Left ventricle myocardium inferior (tissue), 1 donor: ENCODE measurements at places on chromosomes 13 and 19. TPM values are rescaled to one million over a fixed set of nuclear protein-coding genes. Genes with fewer than 3 reads are reported as not detected.
A peak's percentile ranks its signal among the peaks of the same experiment; 100 is the strongest.

The KLK3 gene
- not detected for total RNA-seq

The AKT2 gene
- total RNA-seq = 107 TPM

The CNOT3 gene
- 19.5 TPM for total RNA-seq

The PSG6 gene
- not detected for total RNA-seq

The ADAMTSL5 gene
- 36.8 TPM for total RNA-seq

The KIR2DL1 gene
- not detected for total RNA-seq

The ZNF850 gene
- total RNA-seq = 5.2 TPM

The ALOX5AP gene
- total RNA-seq = 7.2 TPM

The PNMA8B gene
- 0.55 TPM for total RNA-seq

The SPRED3 gene
- 0.71 TPM for total RNA-seq

The EBI3 gene
- total RNA-seq = 0.49 TPM

The PROZ gene
- total RNA-seq = not detected

The C19orf67 gene
- total RNA-seq = not detected

DNA sequence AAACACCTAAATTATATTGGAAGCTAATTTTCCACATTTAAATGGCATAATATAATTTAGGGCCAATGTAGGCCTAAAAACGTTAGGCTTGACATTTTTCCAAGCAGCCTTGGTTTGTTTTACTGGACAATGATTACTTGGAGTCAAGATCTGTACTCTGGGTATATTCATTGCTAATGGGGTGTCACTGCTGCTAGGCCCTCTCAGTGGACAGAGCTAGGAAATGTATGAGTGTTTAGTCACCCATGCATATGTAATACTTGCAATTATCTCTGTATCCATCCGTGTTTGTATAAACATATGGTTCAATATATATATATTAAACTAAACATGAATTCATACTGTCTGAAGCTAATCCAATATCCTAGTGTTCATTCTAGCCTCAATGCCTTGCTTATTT, 598.1 kb downstream of the DCT start:
- no peaks in the 10 kb centered on the region for H3K27me3 ChIP-seq
- no peaks in the 10 kb centered on the region for H3K4me1 ChIP-seq
- H3K27ac ChIP-seq = no peak overlapping the region
- no peak overlapping the region for H3K4me3 ChIP-seq
- DNase-seq = no peak
- no peaks in the 10 kb centered on the region for H3K36me3 ChIP-seq

GRCh38 chr19:19600793-19601330, 17.6 kb downstream of the PBX4 start:
- no peak overlapping the region for H3K4me3 ChIP-seq
- H3K27me3 ChIP-seq = peaks cover 6% of the 10 kb centered on the region
- no peak for DNase-seq
- no peaks in the 10 kb centered on the region for H3K4me1 ChIP-seq
- no peaks in the 10 kb centered on the region for H3K36me3 ChIP-seq

DNA sequence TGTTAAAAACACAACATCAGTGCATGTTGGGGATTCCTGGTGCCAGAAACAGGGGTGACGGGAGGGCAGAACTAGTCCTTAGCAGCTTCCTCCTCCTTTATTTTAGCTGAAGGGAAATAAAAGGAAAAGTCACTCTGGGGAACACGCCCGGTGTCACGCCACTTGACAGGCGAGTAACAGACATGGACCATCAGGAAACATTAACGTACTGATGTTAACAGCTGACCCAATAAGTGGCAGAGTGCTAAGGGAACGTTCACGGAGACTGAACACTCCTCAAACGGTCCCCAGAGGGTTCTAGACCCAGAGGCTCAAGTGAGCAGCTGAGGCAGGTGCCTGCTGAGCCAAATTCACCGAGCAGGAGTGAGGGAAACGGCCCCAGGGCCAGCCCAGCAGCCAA, 13.9 kb upstream of the EIF3G start:
- peaks cover 87% of the 10 kb centered on the region for H3K36me3 ChIP-seq
- H3K4me1 ChIP-seq = no peaks in the 10 kb centered on the region
- no peaks in the 10 kb centered on the region for H3K27me3 ChIP-seq

GRCh38 chr19:11041966-11042627, 47.2 kb upstream of the LDLR start:
- H3K36me3 ChIP-seq = peaks cover 72% of the 10 kb centered on the region
- H3K27me3 ChIP-seq = no peaks in the 10 kb centered on the region
- no peak overlapping the region for H3K4me3 ChIP-seq

DNA sequence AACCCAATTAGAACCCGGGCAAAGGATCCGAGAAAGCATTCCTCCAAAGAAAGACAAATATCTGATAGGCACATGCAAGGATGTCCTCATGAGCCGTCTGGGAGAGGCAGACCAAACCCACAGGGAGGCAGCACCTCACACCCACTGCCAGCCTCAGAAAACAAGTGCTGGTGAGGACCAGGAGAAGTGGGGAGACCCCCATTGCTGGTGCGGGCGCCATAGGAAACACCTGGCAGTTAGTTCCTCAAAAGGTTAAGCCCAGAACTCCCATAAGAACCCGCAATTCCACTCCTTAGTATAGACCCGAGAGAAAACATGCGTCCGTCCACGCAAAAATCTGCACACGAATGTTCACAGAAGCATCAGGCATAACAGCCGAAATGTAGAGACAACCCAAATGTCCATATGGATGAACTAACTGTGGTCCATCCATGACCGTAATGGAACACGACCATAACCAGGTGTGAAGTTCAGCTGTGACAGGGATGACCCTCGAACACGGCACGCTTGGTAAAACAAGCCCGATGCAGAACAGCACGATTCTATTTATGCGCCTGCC, 7.9 kb downstream of the ZNF787 start:
- H3K27ac ChIP-seq = peak overlapping the region; percentile 85
- H3K4me3 ChIP-seq = no peak overlapping the region
- peaks cover 98% of the 10 kb centered on the region for H3K4me1 ChIP-seq
- no peak for DNase-seq
- H3K27me3 ChIP-seq = no peaks in the 10 kb centered on the region

- no peak for DNase-seq
- no peaks in the 10 kb centered on the region for H3K27me3 ChIP-seq
- H3K27ac ChIP-seq = no peak overlapping the region
- no peaks in the 10 kb centered on the region for H3K36me3 ChIP-seq
- H3K4me1 ChIP-seq = peaks cover 49% of the 10 kb centered on the region
Measured at GRCh38 chr13:24276861-24277260, 32.5 kb upstream of the C1QTNF9 start.

DNA sequence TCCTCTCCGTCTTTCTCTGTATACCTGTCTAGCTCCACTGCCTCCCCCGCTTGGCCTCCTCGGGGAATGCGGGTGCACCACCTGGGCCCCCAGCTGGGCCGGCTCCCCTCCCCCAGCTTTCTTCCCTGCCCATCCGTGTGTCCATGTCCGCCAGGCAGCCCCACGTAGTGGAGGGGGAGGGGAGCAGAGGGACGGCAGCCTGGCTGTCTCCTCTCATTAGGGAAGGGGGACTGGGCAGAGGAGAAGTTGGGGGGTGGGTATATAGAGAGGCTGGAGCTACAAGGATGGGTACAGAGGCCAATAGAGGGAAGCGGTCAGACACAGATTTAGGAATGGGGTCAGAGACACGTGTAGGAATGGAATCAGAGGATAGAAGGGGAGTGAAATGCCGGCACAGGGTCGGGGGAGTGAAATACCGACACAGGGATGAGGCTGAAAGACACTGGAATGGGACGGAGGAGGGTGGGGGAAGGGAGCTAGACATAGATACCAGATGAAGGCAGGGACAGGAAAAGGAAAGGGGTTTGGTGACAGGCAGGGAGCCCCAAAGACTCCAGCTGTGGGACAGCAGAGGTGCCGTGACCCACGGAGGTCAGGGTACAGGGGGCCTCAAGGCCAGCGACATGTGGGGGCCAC, 2.8 kb downstream of the NECTIN2 start:
- peak overlapping the region; percentile 96 for H3K27ac ChIP-seq
- DNase-seq = no peak
- H3K4me3 ChIP-seq = peak overlapping the region; percentile 100
- no peaks in the 10 kb centered on the region for H3K36me3 ChIP-seq
- no peaks in the 10 kb centered on the region for H3K27me3 ChIP-seq

- H3K4me1 ChIP-seq = no peaks in the 10 kb centered on the region
- DNase-seq = no peak
- H3K36me3 ChIP-seq = no peaks in the 10 kb centered on the region
- H3K27ac ChIP-seq = no peak overlapping the region
Measured at GRCh38 chr13:95121516-95121915, 179.7 kb downstream of the ABCC4 start.

GRCh38 chr19:5605362-5605761, 17.2 kb downstream of the SAFB2 start:
- no peak overlapping the region for H3K4me3 ChIP-seq
- no peak overlapping the region for H3K27ac ChIP-seq
- H3K4me1 ChIP-seq = peaks cover 12% of the 10 kb centered on the region
- no peaks in the 10 kb centered on the region for H3K27me3 ChIP-seq

DNA sequence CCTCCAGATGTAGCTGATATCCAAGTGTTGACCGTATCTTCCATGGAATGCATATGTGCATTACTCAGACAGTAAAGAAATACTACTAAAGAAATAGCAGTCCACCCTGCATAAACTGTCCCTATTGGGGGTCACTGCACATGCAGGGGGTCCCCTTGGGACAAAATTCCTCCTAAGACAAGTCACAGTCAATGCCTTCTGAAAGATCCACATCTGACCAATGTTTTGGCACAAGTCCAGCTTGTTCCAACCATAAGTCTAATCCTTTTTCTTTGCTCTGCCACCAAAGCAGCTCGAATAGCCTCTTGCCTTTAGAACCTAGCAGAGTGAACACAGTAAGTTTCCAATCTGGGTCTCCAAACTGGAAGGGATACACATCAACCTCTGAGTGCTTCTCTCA, 87.9 kb downstream of the DIAPH3 start:
- H3K4me1 ChIP-seq = no peaks in the 10 kb centered on the region
- DNase-seq = no peak
- no peak overlapping the region for H3K27ac ChIP-seq
- no peaks in the 10 kb centered on the region for H3K27me3 ChIP-seq

DNA sequence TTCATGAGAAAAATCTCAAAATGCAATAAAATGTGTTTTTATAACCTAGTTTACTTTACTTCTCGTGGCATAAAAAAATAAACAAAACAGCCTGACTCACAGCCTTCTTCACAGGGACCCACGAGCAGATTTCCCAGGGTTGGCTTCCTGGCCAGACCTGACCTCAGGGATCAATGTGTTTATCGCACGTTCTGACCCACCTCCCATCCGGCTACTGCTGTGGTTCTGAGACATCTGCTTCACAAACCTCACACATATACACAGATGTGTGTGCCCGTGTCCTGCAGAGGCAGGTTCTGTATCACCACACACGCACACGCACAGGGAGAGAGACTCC, 118.3 kb downstream of the COL4A2 start:
- DNase-seq = no peak
- no peak overlapping the region for H3K27ac ChIP-seq
- peaks cover 54% of the 10 kb centered on the region for H3K36me3 ChIP-seq
- no peaks in the 10 kb centered on the region for H3K27me3 ChIP-seq
- no peak overlapping the region for H3K4me3 ChIP-seq

DNA sequence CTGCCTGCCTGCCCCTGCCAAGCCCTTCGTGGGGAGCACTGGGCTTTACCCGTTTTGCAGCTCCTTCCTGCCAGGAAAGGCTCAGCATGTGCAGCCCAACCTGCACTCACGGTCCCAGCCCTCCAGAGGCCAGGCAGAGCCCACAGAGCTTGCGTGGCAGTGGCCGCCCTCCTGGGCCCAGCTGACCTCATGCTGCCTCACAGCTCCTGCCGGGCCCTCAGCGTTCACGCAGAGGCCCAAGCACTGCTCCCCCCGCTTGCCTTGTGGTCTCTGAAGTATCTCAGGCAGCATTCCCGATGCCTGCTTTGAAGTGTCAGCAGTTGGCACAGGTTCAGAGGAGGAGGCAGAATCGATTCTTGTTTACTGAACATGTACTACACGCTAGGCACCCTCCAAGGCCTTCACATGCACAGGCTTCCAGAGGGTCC, 32.5 kb downstream of the CAPN12 start:
- H3K27me3 ChIP-seq = no peaks in the 10 kb centered on the region
- no peak for DNase-seq
- peak overlapping the region; percentile 91 for H3K27ac ChIP-seq
- H3K36me3 ChIP-seq = peaks cover 87% of the 10 kb centered on the region
- H3K4me1 ChIP-seq = peaks cover 100% of the 10 kb centered on the region
- no peak overlapping the region for H3K4me3 ChIP-seq

- no peaks in the 10 kb centered on the region for H3K36me3 ChIP-seq
- H3K27ac ChIP-seq = no peak overlapping the region
- no peak for DNase-seq
Measured at GRCh38 chr13:95470574-95471366, 81.8 kb upstream of the CLDN10 start.

GRCh38 chr19:6087074-6087571, 23.2 kb downstream of the RFX2 start:
- H3K27me3 ChIP-seq = no peaks in the 10 kb centered on the region
- H3K4me1 ChIP-seq = peaks cover 39% of the 10 kb centered on the region
- peak overlapping the region; percentile 83 for H3K27ac ChIP-seq
- peak overlapping the region; percentile 44 for H3K4me3 ChIP-seq
- no peak for DNase-seq
- no peaks in the 10 kb centered on the region for H3K36me3 ChIP-seq

- no peaks in the 10 kb centered on the region for H3K36me3 ChIP-seq
- peak overlapping the region; percentile 69 for H3K4me3 ChIP-seq
- H3K27ac ChIP-seq = peak overlapping the region; percentile 70
- peaks cover 32% of the 10 kb centered on the region for H3K4me1 ChIP-seq
- no peak for DNase-seq
Measured at GRCh38 chr19:45492137-45492626, 4.7 kb downstream of the RTN2 start.

DNA sequence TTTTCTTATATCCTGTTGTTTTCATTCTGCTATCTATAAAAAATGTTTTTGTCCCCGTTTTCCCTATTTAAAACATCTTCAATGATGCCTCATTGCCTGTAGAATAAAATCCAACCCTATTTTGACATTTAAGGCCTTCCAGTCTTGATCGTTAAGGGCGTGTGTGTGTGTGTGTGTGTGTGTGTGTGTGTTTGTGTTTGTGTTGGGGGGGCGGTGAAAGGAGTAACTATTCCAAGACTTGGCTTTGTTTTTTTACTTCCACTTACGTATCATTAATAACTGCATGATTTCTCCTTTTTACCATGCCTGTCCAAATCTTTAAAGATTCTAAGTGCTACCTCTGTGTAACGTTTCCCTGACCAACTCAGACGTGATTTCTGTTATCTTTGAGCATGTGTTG, 784 bp downstream of the PIBF1 start:
- H3K4me1 ChIP-seq = peaks cover 75% of the 10 kb centered on the region
- peak overlapping the region; percentile 92 for H3K4me3 ChIP-seq
- H3K27me3 ChIP-seq = no peaks in the 10 kb centered on the region
- peaks cover 27% of the 10 kb centered on the region for H3K36me3 ChIP-seq
- H3K27ac ChIP-seq = peak overlapping the region; percentile 91
